ENCODE measurements at places on chromosomes 2 and 18.

DNA sequence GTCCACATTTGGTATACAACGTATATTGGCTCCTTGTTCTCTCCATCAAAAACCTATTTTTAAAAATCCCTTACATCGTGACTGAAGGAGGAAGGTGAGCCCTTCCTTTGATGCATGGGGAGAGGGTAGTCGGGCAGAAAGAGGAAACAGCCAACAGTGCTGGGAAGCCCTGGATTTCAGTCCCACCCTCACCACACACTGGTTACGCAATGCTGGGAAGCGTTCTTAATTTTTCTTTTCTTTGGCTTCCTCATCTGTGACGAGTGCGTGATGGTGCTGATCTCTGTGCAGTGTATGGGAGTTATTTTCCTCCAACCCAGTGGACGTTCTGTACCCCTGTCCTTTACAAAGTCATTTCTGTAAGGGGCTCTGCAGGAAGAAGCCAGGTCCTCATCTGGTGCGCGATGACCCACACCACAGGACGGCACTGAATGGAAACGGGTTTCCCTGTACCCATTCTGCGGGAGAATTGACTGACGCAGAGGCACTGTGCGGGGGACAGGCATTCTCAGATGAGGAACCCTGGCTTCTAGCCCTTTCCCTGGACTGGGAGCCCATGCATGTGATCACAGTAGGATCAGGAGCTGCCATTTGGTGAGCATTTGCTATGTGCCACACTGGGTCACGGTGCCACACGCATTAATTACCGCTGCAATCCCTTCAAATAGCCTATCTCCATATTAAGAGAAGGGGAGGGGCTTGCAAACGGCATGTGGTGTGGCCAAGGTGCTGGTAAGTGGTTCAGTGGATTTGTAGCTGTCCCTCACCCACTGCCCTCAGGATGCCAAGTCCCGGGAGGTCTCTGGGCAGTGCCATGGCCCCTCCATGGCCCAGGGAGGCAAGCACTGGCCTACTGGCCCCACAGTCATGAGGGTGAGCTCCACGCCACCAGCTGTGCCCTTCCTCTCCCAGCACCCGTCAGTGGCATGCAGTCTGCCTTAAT lies 4.3 kb downstream of the COLEC11 start:
- DNase-seq = no peak

GRCh38 chr18:62881509-62882016 lies 166.2 kb downstream of the PHLPP1 start:
- DNase-seq = peak; percentile 75

DNA sequence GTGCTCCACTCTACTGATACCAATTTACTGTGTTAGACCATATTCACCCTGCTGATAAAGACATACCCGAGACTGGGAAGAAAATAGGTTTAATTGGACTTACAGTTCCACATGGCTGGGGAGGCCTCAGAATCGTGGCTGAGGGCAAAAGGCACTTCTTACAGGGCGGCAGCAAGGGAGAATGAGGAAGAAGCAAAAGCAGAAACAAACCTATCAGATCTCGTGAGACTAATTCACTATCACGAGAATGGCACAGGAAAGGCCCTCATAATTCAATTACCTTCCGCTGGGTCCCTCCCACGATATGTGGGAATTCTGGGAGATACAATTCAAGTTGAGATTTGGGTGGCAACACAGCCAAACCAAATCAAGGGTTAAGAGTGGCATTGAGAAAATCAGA lies 65.2 kb downstream of the LDLRAD4 start:
- no peak for DNase-seq

DNA sequence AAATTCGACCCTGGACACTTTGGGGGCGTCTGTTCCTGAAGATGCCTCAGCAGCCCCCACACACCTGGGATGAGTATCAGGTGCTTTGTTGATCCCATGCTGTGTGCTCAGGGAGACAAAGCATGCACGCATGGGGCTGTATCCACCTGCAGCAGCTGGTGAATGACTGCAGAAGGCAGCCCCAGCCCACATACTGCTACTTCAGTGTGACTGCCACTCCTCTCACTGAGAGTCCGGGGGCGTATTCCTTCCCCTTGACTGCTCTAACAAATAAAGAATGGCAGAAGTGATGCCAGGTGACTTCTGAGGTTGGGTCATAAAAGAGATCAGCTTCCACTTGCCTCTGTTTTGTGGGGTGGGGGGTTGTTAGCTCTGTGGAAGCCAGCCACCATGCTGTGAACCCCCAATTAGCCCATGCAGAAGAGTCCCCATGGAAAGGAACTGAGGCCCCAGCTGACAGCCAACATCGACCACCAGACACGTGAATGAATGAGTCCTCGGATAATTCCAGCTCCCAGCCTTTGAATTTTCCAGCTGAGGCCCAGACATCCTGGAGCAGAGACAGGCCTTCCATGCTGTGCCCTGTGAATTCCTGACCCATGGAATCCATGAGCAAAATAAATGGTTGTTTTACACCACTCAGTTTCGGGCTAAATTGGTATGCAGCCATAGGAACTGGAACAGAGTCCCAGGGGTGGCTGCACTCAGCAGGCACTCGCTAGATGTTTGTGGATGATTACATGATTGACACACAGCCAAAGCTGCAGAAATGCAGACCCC lies 289.3 kb downstream of the CELF4 start:
- DNase-seq = no peak

DNA sequence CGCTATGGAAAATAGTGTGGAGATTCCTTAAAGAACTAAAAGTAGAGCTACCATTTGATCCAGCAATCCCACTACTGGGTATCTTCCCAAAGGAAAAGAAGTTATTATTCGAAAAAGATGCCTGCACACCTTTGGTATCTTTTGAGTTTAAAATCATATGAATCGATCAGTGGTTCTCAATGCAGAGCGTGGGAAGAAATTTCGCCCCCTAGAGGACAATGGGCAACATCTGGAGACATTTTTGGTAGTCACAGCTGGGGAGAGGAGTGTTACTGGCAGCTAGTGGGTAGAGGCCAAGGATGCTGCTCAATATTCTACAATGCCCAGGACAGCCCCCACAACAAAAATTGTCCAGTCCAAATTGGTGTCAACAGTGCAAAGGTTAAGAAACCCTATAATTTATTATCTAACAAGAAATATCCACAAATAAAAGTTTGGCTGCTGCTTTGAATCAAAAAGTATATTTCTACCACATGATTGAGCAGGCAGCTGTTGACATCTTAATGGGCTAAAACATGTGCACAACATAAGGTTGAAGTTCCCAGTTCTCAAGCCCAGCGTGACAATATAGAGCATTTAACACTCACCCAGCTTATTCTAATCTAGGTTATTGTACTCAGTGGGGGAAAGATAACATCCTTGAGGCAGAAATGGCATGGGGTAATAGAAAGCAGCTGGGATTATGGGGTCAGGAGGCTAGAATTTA lies 425.7 kb downstream of the LRATD1 start:
- no peak for DNase-seq

GRCh38 chr18:48816554-48816953 lies 134.2 kb downstream of the SMAD7 start:
- no peak for DNase-seq

Data from RWPE1 (cell line).